ENCODE measurements at places on chromosomes 2 and 18.

- DNase-seq, result no peak
Measured at GRCh38 chr2:33267043-33267442, 209.4 kb upstream of the RASGRP3 start.

- DNase-seq, result no peak
Measured at GRCh38 chr18:55206927-55207326, 247.7 kb upstream of the CCDC68 start.

DNA sequence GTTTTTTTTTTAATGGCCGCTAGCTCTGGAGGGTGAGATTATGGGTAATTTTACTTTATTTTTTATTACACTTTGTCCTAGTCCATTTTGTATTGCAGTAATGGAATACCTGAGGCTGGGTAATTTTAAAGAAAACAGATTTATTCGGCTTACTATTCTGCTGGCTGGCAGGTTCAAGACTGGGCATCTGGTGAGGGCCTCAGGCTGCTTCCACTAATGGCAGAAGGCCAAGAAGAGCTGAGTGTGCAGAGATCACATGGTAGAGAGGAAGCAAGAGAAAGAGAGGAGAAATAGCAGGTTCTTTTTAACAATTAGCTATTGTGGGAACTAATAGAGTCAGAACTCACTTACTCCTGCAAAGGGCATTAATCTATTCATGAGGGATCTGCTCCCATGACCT lies 52.4 kb upstream of the ARHGAP28 start:
- DNase-seq, result no peak

GRCh38 chr2:163610817-163611556 lies 124.8 kb downstream of the FIGN start:
- DNase-seq, result no peak

DNA sequence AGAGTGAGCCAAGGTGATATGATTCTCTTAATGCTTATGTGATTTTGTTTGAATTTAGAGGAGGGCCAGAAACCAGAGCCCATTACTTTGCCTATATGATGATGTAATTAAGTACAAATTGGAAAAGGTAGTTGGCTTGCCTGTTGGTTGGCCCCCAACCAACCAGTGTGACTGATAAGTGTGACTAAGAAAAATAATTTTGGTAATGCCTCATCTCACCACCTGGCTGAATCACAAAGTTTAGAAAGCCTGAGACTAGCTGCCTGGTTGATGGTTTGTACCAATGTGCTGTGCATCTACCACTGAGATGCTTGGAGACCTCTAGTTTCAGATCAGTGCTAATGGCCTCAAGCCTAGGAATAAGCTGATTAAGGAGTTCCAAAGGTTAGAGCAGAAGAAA lies 338.7 kb downstream of the CDH2 start:
- DNase-seq, result no peak

- DNase-seq, result no peak
Measured at GRCh38 chr18:23115683-23116096, 19.6 kb upstream of the CABLES1 start.

DNA sequence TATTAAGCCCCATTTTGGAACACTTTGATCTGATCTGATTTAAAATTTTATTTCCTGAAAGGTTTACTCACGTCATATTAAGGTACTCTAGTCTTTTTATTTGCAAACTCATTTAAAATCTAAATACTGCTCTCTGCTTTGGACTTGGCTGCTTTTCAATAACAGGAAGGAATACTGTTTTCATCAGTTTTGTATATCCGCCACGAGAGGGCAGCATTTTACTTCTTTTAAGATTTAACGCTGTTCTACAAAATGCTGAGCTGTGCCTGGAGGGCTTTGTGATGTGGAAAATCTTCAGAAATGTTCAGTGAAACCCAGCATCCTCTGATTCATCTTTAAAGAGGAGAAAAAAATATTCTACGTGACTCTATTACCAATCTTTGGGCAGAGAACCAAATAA lies 37.5 kb upstream of the SLC38A11 start:
- DNase-seq, result no peak

- no peak for DNase-seq
Measured at GRCh38 chr2:103868396-103868795, 985.5 kb upstream of the POU3F3 start.

GRCh38 chr2:27622921-27623384 lies 5.9 kb downstream of the CCDC121 start:
- DNase-seq, result no peak

DNA sequence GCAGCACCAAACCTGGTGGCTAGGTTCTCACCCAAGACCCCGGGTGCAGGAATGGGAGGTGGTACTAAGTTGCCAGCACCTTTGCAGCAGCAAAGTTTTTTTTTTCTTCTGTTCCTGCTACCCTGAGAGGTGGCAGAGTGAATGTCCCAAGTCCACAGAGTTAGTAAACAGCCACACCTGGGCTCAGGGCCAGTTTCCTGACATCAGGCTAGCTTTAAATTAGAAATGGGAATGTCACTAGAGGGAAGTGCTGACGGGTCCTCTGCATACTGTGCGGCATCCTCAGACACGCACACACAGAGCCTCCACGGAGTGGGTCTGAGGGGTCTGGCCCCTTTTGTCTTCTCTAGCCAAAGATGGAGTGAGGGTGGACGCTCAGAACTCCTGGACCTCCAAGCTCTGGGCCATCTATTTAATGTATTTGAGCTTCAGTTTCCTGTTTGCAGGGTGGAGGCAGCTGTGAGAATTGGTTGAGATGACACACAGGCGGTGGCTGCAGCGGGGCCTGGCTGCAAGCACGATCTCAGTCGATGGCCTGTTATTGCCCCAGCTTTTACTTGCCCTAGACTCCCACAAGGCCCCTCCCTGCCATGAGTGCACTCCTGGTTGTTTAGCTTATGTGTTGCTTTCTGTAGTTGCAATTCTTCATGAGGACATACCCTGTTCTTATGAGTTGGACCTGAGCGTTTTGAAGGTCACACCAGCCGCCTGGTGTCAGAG lies 751.4 kb upstream of the HS6ST1 start:
- DNase-seq, result no peak

DNA sequence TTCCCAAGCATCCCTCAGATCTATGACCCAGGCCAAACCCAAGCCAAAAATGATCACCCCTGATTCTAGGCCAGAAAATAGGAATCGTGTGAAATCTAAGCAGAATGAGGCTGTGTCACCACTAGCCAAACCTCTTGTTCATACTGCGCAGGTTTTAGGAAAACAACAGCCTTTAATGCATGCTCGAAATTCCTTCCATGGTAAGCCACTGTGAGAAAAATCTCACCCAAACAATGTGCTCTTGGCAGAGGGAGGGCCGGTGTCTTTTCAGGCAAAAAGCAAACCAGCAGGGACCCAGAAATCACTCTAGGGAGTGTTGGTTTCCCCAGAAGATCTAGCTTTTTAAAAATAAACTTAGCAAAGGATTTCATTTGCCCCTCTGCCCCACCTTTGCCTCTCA lies 71.2 kb upstream of the FOSL2 start:
- DNase-seq, result no peak

- DNase-seq, result no peak
Measured at GRCh38 chr2:68375582-68375981, 10.5 kb downstream of the PLEK start.

DNA sequence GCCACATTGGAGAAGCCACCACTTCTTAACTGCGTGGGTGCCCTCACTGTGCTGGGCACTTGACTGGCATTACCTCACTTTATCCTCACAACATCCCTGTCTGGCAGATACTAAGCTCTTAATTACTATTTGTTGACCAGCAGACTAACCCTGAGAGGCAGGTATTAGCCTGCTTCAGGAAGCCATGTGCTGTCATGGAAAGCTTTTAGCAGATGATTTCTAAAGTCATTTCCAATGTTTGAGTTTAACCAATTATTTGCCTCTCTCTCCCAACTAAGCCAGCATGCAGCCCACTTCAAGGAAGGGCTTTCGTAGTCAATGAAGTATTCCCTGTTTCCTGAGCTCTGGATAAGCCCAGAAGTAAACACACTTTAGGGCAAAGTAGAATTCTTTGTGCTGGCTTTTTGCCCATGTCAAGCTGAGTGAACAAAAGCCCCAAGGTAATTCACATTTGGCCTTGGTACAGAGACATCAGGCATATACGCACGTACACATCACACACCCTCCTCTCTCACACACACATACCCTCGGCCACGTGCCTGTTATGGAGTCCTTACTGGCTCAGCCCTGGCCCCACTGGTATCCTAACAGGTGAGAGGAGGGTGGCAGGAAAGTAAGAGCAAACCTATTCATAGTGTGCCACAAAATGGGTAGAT lies 108.6 kb downstream of the C1D start:
- DNase-seq, result no peak

GRCh38 chr2:66024391-66024790 lies 410.5 kb upstream of the MEIS1 start:
- no peak for DNase-seq

DNA sequence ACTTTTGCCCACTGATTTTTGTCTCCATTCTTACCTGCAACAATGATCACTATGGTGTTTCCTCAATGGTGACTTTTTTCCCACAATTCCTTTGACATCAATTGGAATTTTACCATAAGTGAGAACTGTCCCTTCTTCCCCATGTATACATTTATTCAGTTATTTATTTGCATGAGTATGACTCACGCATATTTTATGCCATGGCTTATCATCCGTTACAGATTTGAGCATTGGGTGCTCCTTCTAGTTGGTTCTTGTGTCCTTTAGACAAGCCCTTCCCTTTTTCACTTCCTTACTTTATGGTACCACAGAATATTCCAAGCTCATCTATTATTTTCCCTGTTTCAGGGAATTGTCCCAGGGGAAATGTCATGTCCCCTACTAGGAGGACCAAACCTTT lies 7.6 kb downstream of the COX5B start:
- DNase-seq, result no peak

DNA sequence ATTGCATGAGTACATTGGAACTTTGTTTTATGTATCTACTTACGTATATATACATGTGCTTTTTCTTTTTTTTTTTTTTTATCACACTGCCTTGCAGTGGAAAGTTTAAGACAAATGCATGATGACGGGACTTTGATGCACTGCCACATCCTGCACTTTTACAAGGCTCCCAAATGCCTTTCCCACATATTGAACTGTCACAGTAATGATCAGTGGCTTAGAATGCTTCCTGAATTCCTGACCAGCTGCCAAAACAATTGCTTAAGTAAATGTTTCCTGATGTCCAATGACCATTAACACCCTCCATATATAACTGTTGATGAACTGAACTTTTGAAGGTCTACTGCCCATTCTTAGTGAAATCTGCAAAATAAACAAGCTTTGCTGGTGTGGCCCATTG lies 60.2 kb downstream of the LYPD6B start:
- DNase-seq, result no peak

- no peak for DNase-seq
Measured at GRCh38 chr2:27041752-27042151, 9.0 kb downstream of the TMEM214 start.

- no peak for DNase-seq
Measured at GRCh38 chr18:62245699-62246098, 58.6 kb downstream of the RELCH start.

GRCh38 chr18:58158008-58158407 lies 114.0 kb downstream of the NEDD4L start:
- DNase-seq, result no peak

Measured in activated CD8-positive, alpha-beta memory T cell treated with anti-CD3 and anti-CD28 coated beads for 48 hours (primary cell).